NCI-H1694 treated with DMSO at 0.1 percent for 48 hours (cell line): ENCODE measurements at places on chromosomes 12 and 14.

- no peak for DNase-seq
Observed at GRCh38 chr12:131134523-131135310, 181.0 kb downstream of the ADGRD1 start.

GRCh38 chr14:90281261-90281660, 24.9 kb downstream of the PSMC1 start:
- no peak for DNase-seq

DNA sequence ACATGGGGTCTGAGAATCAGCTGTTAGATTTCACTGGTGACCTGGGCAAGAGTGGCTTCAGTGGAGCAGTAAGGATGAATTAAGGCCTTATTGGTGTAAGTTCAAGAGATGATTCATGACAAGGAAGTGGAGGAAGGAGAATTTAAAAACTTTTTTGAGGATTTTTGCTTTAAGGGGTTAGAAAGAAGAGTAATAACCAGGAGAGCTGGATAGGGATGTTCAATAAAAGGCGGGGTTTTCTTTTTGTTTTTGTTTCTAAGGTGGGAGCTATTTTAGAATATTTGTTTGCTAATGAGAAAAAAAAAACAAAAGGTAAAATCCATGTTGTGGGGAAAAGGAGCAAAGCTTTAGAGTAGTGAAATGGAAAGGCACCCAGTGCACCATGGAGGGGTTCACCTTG, 15.2 kb upstream of the TUBA1B start:
- no peak for DNase-seq

GRCh38 chr14:75875958-75876357, 105.8 kb downstream of the TGFB3 start:
- DNase-seq: no peak

GRCh38 chr12:79707830-79708229, 17.1 kb upstream of the PAWR start:
- DNase-seq: no peak
